ENCODE measurements at places on chromosomes 13 and 19.

DNA sequence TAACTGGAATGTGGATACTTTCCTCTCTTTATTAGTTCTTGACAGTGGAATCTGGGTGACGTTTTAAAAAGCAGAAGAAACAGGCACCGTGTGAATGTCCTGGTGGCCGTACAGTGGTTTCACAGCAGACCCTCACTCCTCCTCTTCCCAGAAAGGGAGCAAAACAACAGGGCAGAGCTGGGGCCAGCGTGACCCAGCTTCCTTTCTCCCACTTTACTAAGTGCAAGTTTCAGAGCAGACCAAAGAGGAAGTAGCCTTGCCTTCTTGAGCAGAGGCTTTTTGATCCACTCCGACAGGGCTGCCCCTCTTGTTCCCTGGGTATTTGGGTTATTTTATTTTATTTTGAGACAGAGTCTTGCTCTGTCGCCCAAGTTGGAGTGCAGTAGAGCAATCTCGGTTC lies 19.6 kb upstream of the C19orf33 start:
- DNase-seq = peak; percentile 57

- DNase-seq = no peak
These were observed 590.1 kb upstream of the SLC10A2 start for GRCh38 chr13:103656311-103656710.

GRCh38 chr13:76750126-76750525 lies 136.1 kb downstream of the KCTD12 start:
- no peak for DNase-seq

DNA sequence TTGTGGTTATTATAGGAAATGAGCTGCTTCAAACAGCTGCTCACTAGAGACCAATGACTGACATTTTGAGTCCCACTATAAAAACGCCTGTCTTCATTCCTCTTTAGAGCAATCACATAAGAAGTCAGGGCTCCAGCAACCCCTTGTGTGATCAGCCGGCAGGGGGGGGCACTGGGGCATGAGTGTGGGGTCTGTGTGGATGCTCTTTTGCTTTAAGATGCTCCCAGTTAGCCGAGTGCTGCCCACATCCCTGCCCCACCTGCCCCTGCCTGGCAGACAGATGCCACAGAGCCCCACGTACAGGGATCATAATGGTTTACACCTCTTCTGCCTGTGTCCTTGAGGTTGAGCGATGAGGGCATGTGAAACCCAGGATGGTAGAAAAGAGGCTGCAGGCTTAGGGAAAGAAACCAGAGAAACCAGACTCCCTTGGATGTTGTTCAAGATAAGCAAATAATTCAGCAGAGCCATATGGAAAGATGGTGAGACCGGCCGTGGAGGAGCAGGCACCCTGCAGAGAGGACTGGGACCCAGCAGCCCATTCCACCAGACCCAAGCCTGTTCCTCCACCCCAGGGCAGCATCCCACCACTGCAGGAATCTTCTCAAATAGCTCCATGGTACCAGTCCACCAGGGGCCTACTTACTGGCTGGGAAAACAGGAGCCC lies 55.4 kb downstream of the CHST8 start:
- DNase-seq = no peak

DNA sequence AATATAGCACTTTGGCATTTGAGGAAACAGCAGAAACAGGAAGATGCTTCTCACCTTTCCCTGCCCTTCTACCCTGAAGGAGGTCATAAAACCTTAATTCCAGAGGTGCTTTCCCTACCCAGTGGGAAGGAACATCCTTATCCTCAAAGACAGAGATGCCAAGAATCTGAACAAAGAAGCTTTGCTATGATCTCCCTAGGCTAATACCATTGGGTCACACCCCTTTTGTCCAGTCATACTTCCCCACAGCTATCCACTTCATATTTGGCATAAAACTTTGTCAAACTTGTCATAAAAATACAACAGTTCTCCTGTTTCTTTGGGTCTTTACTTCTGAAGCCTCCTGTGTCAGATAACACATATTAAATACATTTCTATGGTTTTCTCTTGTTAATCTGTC lies 21.7 kb upstream of the RXFP2 start:
- no peak for DNase-seq

GRCh38 chr19:55145232-55145631 lies 3.8 kb downstream of the TNNT1 start:
- no peak for DNase-seq

DNA sequence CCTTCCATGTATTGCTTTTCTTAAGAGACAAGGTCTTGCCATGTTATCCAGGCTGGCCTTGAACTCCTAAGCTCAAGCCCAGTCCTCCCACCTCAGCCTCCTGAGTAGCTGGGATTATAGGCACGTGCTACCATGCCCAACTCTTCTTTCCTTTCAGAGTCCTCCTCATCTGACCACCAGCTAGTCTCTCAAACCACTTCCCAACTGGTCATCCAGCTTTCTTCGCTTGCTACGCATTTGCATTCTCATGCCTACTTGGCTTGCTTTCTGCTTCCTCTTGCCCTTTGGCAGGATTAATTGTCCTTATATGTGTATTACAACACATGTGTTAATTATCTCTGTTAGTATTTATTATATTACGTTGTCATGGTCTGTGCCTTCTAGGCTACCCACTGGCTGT lies 6.3 kb downstream of the GPR18 start:
- DNase-seq = no peak

- DNase-seq = no peak
These were observed 63.6 kb downstream of the ZNF429 start for GRCh38 chr19:21568816-21569493.

- peak; percentile 77 for DNase-seq
These were observed 29.5 kb upstream of the ANKRD10 start for GRCh38 chr13:110944121-110944967.

- DNase-seq = no peak
These were observed 81.1 kb upstream of the SERP2 start for GRCh38 chr13:44292545-44292944.

- no peak for DNase-seq
These were observed 115.7 kb upstream of the STARD13 start for GRCh38 chr13:33401238-33401637.

- no peak for DNase-seq
These were observed 698.8 kb downstream of the LIG4 start for GRCh38 chr13:107516517-107516916.

GRCh38 chr13:81686877-81687276 lies 1346.0 kb upstream of the SPRY2 start:
- no peak for DNase-seq

DNA sequence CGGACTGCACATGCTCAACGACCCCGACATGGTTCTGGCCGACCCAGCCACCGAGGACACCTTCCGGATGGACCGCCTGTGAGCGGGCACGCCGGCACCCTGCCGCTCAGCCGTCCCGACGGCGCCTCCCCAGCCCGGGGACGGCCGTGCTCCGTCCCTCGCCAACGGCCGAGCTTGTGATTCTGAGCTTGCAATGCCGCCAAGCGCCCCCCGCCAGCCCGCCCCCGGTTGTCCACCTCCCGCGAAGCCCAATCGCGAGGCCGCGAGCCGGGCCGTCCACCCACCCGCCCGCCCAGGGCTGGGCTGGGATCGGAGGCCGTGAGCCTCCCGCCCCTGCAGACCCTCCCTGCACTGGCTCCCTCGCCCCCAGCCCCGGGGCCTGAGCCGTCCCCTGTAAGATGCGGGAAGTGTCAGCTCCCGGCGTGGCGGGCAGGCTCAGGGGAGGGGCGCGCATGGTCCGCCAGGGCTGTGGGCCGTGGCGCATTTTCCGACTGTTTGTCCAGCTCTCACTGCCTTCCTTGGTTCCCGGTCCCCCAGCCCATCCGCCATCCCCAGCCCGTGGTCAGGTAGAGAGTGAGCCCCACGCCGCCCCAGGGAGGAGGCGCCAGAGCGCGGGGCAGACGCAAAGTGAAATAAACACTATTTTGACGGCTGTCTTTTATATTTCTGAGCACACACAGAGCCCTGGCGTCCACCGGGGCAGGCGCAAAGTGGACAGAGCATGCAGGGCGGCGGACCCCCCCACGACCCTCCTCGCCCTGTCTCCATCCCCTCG lies 13.6 kb downstream of the COMP start:
- DNase-seq = no peak

DNA sequence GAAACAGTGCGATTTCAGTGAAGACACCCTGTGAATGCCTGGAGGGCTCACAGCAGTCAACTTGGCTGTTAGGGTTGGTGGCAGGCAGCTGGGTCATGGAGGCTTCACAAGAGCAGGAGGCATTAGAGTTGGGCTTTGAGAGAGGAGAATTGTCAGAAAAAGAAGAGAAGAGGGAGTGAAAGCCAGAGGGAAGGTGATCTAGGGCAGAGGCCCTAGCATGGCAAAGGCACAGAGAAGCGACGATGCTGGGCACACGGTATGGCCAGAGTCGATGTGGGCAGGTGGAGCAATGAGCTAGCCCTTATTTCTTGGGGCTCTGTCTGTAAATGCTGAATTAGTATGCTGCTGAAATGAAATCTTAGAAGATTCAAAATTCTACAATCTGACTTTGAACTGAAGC lies 52.6 kb upstream of the OLFM4 start:
- no peak for DNase-seq

DNA sequence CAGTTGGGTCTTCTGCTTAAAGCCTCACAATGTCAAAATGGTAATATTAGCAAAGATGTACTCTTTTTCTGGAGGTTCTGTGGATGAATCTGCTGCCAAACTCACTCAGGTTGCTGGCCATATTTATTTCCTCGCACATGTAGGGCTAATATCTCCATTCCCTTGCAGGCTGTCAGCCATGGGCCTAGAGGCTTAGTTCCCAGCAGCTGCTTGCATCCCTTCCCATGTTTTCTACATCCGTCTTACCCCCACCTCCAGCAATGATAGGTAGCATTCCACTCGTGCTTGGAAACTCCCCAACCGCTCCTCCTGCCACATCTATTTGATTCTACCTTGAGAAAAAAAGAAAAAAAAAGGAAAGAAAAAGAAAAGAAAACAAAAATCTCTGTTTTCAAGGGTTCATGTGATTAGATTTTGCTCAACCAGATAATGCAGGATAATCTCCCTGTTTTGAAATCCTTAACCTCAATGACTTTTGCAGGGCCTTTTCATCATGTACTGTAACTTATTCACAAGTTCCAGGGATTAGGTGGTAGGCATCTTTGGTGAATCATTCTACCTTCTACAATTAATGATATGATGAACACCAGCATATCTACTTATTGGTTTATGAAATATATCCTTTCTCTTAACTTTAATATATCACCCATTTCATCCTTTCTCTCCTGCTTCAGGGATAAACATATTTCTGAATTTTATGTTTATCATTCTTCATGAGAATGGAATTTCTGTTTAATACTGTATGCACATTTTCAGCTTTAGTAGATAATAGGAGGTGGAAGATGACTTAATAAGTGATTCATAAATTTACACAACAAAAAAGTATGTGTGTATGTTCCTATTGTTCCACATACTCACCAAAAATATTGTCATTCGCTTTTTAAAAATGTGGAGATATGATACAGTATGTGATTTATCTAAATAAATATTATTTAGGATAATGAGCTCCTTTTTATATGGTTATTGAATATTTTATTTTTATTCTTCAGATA lies 931.9 kb downstream of the SLITRK5 start:
- no peak for DNase-seq

DNA sequence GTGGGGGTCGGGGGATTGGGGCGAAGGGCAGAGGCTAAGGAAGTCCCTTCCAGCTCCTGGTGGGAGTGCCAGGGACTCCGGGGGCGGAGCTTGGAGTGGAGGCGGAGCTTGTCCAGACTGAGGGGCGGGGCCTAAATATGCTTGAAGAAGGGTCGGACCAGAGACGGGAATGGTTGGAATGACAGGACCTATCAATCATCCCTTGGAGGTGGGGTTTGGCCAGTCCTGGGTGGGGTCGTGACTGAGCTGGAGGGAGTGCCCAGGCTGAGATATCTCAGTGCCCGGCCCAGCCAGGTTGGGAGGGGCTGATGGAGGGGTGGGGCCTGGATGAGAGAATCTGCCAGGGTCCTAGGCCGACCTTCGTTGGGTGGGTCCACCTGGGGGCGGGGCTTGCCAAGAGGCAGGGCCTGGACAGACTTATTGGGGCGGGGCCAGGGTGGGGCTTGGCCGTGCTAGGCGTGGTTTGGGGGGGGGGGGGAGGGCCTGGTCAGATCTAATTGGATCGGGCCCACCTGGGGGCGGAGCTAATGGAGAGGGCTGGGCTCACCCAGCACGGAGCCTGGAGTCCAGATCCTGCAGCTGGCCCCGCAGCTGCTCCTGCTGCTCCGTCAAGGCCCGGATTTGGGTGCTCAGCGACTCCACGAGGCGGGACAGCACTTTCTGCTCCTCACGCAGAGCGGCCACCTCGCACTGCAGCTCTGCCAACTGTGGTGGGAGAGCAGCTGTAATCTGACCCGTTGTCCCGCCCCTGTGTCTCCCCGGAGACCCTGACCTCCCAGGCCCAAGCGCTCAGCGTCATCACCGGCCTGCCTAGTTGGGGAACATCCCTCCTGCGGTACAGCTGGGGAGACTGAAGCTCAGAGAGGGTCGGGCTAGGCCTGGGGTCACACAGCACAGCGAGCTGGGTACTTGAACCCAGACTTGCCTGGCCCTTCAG lies 2.6 kb upstream of the WIZ start:
- DNase-seq = no peak

- no peak for DNase-seq
These were observed 548.4 kb downstream of the GPC6 start for GRCh38 chr13:93775027-93775426.

GRCh38 chr13:29582171-29582570 lies 13.3 kb downstream of the SLC7A1 start:
- no peak for DNase-seq

GRCh38 chr13:90385781-90386489 lies 961.6 kb upstream of the MIR17HG start:
- no peak for DNase-seq

DNA sequence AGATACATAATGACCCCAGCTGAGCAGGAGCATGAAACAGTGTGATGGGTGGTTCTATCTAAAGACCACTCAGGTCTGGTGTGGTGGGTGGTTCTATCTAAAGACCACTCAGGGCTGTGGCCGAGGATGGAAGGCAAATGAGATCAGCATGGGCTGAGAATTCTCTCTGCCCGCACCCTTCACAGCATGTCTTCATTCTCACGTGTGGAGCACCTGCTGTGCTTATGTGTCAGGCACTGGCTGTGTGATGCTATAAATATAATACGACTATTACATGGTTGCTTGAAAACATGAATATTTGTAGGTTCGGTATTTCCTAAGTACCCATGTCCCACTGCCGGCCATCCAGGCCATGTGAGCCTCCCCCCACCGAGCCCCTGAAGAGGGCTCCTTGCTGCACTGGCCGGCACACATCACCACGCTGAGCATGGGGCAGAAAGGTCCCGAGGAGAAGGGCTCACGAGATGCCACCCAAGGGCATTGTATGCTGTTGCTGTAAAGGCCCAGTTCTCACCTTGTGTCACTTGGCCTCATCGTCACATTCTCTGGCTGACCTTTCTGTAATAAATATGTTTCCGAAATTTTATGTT lies 810.2 kb downstream of the UQCRFS1 start:
- no peak for DNase-seq

DNA sequence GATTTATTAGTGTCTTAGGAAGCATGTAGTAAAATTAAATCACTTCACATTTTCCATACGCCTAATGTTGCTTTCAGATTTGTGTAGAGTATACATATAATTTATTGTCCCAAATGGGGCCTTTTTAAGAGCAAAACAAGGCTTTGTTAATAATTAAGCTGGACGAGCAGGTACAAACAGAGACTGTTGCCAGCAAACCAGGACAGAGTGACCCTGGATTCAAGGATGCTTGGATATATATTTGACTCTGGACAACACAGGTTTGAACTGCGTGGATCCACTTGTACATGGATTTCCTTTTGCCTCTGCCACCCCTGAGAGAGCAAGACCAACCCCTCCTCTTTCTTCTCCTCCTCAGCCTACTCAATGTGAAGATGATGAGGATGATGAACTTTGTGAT lies 454.9 kb downstream of the PCDH9 start:
- no peak for DNase-seq

- DNase-seq = no peak
These were observed 4.1 kb downstream of the ATP11A start for GRCh38 chr13:112693831-112694497.

GRCh38 chr13:108741930-108742329 lies 112.5 kb downstream of the MYO16 start:
- no peak for DNase-seq
